Posterior cingulate gyrus (tissue), 11 donors: ENCODE measurements at places on chromosomes 3 and 15.

DNA sequence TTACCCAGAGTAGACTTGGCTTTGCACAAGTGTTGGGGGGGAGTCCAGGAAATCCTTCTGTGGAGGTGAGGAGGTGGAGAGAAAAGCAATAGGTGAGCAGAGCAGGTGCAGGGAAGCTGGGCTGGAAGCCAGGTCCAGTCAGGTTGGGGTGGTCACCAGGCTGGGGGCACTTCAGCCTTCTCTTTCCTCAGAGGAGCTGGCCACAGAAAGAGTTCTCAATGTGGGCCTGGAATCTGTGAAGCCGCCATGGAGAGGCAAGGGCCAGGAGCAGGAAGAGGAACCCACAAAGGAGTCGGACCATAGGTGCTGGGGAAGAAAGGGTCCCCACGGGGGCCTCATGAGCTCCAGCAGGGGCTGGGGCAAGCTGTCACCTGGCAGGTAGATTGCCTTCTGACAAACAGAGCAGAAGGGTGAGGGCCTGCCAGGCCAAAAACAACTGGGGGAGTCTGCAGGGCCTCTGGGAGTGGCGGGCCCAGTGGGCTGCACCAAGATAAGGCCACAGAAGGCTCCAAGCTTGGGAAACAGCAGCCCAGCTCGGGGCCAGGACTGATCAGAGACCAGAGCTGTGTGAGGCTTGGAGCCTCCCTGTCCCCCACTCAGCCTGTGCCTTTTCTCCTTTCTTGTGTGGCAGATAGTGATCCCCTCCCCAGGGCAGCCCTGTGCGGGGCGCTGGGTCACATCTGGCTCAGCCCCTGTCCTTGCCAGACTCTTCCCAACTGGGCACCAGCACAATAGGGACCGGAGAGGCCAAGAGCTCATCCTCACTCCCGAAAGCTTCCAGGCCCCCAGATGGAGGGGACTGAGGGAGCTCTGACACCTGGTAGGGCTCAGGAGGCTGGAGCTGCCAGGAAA is 53.0 kb upstream of the FGD5 start:
- no peak for DNase-seq

DNA sequence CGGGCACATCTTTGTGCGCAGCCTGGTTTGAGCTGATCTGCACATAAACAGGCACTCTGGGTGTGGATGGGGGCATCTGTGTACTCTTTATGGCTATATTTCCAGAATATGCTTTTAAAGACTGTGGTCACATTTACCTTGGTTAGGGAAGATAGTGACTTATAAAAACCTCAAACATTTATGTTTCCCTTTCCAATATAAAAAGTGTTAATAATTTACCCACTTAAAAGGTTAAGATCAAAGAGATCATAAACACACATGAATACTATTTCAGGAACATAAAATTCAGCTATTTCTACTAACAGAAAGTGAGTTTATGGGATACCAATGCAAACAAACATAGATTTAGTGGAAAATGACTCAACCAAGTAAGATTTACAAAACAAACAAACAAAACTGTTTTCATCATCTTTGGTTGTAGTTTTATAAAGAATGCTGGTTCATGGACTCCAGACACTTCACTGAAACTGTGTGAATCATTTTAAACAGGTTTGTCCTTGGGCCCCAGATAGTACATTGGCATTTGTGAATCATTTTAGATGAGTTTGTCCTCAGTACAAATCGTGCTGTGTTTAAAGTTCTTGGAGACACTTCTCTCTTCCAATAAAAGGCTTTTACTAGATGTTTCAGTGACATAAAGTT is 253.5 kb upstream of the CTDSPL start:
- DNase-seq = no peak

GRCh38 chr15:43165801-43166325 is 19.3 kb upstream of the CCNDBP1 start:
- DNase-seq = no peak

DNA sequence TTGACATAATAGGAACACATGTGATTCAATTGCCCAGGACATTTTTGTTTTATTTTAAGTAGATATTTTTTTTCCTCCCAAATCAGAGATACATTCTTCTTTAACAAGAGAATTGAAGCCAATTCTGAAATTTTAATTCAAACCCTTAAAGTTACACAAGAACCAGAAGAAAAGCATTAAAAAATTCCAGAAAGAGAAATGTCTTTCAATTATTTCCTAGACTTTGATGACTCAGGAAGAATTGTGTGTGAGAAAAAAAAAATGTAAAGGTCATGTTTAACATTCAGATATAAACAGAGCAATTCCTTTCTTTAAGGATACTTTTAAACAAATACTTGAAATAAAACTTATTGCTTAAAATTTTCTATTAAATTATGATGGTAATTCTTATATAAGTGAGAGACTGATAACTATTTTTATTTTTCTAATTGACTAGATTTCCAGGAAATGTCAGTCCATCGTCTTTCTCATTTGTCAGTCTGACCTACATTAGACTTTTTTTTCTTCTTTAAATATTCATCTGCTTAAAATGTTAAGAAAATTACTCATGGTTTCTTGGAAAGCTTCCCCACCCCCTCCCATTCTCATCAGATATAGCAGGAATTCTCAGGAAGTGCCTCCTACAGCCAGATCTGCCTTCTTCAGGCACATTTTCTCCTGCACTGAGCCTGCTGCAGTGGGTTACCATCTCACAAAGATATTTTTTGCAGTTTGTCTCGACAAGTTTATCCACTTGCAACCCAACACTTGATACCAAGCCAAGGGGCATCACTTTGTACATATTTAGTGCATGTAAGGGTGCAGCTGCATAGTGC is 261.8 kb upstream of the CBLB start:
- no peak for DNase-seq

GRCh38 chr15:82699726-82700125 is 9.9 kb downstream of the AP3B2 start:
- no peak for DNase-seq

GRCh38 chr3:29176501-29176900 is 104.4 kb upstream of the RBMS3 start:
- no peak for DNase-seq

DNA sequence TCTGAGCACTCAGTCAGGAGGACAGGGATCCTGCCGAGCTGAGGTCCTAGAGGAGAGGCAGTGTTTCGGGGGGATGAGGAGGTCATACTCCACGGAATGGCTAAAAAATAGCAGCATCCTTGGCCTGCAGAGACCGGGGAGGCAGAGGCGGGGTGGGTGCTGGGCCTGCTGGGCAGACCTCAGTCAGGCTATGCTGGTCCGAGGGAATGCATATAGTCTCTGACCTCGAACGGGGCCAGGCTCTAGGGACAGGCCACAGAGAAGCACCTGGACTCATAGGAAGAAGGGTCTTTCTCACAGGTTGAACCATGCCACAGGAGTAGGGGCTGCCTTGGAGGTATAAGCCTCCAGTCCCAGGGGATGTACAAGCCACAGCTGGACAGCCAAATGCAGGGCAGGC is 14.0 kb upstream of the SKIC8 start:
- no peak for DNase-seq

GRCh38 chr15:90019611-90020010 is 18.5 kb downstream of the ZNF710 start:
- DNase-seq = peak; percentile 29

DNA sequence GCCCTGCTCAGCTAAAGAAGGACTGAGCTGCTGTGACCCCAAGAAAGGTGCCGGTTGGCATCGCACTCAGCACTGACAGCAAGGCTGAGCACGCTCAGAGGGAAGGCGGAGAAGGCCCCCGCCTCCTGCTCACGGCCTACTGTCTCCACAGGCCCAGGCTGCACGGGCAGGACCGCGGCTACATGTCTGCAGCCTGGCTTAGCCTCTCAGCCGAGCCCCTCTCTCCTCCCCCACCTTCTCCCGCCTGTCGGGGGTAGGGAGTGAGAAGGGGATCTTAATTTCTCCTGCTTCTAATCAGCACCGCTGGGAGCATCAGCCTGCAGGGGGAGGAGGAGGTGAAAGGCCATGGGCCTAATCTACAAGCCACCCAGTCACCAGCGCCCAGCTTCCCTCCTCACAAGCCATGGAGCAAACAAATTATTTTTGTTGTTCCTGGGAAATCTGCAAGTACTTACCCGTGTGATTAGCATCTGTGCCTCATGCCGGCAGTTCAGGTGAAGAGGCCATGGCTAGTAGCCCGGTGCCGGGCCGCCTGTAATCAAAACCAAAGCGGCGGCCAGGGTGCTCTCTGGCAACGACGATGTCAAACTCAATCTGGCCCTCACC is 68.1 kb downstream of the EPHB3 start:
- DNase-seq = no peak

DNA sequence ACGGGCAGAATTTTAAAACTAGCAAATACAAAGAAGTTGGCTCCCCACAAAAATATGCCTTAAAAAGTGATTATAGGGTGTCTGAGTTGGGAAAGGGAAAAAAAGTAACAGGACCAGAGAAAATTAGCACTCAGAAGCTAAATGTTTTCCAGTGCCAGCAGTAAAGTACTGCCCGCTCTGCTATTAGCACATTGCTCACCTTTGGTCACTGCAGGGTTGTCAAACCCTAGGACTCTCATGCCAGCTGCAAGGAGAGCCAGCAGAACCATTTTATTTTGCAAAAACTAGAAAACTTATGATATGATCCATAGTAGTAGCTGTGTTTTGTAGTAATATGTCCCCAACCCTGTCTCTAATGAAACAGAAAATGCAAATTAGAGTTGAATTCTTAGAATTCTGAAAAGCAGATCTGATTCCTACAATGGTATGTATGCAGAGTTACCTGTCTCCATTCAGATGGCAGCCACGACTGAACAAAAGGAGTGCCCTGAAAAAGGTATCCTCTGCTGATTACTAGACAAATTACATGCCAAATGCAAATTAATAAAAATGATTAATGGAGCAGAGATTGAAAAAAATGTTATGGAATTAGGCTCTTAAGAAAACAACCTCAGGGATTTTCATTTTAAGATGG is 150.3 kb downstream of the SNRK start:
- no peak for DNase-seq
